Hippocampal formation (tissue), 2 donors: ENCODE measurements at places on chromosomes 5 and 9.

GRCh38 chr9:10232352-10232930 lies 380.4 kb downstream of the PTPRD start:
- DNase-seq, result no peak

- no peak for DNase-seq
Observed at GRCh38 chr9:130421802-130422276, 22.9 kb upstream of the ASS1 start.

DNA sequence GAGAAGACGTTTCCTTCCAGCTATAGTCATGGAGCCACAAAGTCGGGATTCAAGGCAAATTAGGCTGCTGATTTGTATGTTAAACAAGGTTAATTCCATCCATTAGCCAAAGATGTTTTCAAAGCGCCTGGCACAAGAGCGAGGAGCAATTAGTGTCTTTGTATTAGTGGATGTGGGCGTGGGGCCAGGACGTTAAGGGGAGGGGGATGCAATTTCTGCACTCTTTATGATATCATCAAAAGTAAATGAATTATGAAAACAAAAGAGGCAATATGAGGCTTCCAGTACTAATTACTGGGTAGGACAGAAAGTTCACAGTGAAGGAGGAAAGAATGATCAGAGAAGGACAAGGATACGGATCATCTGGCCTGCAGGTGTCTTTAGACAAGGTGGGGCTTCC lies 230.9 kb upstream of the MSX2 start:
- no peak for DNase-seq

- DNase-seq, result no peak
Observed at GRCh38 chr5:171537070-171537849, 117.8 kb downstream of the FGF18 start.

- DNase-seq, result no peak
Observed at GRCh38 chr9:110856772-110857171, 181.5 kb downstream of the LPAR1 start.

- DNase-seq, result no peak
Observed at GRCh38 chr9:128115187-128116103, 12.1 kb downstream of the PTGES2 start.

DNA sequence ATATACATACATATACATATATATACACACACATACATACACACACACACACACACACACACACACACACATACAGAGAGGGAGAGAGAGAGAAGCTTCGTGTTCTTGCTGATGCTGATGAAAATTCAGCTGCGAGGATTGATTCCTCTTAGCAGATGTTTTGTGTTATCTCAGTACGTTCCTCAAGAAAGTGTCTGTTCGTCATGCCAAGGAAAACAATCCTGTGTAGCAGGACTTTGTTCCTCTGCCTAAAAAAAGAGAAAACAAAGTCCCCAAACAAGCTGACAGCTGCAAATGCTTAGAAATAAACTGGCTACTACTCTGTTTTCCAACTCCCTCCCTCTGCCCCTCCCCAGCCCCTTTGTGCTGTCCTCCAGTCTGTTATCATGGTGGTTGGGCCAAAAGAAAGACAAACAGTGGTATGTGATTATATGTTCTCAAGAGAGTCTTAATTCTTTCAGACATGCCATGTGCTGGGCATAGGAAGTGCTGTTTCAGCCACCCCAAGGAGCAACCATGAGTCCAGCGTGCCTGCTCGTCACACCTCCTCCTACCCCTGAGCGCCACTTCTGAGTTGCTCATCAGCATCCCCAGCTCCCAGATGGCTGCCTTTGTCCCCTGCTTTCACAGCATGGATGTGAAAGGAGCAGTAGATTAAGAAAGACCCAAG lies 71.5 kb upstream of the EQTN start:
- peak; percentile 40 for DNase-seq

DNA sequence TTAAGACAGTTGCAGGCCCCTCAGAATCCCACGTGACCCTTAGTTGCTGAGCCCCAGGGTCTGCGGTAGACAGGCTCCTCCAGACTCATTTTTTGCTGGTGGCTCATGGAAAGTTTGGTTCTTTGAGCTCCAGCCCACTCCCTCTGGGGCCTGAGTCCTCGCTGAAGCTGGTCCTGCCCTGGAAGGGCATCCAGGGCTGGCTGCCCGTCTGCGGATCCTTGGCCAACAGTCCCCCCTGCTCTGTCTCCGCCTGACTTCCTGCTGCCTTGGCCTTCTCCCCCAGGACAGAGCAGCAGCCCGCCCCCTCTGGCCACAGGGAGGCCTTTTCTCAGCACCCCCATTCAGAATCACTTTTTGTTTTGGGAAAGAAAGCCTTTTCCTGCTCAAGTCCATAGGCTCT lies 24.4 kb downstream of the SLC6A7 start:
- no peak for DNase-seq

- no peak for DNase-seq
Observed at GRCh38 chr5:141951332-141951781, 6.6 kb downstream of the PCDH12 start.

- no peak for DNase-seq
Observed at GRCh38 chr5:171675511-171675910, 110.1 kb upstream of the SMIM23 start.

DNA sequence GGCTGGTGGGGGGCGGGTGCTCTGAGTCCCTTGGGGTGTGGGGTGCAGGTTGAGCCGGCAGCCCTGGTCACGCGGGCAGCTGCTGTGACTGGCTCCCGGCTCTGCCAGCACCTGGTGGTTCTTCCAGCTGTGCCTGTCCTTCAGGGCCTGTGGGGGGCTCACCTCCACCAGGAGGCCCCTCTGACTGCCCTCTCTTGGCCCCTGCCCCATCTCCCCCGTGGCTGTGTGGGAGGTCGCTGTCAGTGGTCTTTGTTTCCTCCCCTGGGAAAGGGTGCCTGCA lies 3.3 kb downstream of the RXRA start:
- DNase-seq, result no peak

- no peak for DNase-seq
Observed at GRCh38 chr5:123227216-123227615, 138.2 kb downstream of the PRDM6 start.

DNA sequence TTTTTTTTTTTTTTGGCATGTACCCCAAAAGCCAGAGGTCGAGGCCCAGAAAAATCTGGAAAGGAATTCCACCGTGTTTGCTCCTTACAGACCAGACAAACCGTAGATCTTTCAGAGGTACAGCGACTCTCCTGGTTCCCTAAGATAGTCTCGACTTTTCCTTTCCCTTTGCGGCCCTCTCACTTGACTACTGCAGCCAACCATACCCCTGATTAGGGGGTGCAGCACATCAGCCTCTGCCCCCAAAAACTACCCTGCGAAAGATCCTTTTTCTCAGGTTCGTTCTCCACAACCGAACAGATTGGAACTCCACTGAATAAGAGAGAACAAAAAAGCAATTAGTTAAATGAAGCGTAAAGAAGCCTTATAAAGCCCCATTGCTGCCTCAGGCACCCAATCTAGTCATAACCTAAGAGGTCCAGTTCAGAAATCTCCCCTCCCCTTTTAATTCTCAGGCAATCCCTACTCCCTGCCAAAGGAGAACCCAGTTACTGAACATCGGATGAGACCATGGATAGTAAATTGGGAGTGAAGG lies 379 bp upstream of the TICAM2 start:
- DNase-seq, result no peak

DNA sequence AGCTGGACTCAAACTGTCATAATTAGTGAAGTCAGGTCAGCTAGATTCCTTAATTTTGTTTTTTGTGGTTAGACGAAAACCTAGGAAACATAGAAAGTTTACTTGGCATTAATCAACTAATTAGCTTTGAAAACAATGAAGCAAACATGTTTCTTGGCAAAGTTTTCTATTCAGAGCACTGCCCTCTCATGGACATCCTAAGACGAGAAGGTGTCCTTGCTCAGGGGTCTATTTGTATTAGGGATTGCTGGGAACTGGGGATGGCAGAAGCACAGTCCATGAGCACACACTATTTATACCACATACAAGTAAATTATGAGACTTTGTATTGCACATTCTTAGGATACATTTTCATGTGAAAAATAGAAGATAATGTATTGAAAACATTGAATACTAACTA lies 49.7 kb downstream of the POC5 start:
- DNase-seq, result no peak

GRCh38 chr9:127005770-127006314 lies 91.3 kb downstream of the RALGPS1 start:
- DNase-seq, result no peak

- no peak for DNase-seq
Observed at GRCh38 chr9:114303571-114303970, 19.3 kb upstream of the ORM1 start.

DNA sequence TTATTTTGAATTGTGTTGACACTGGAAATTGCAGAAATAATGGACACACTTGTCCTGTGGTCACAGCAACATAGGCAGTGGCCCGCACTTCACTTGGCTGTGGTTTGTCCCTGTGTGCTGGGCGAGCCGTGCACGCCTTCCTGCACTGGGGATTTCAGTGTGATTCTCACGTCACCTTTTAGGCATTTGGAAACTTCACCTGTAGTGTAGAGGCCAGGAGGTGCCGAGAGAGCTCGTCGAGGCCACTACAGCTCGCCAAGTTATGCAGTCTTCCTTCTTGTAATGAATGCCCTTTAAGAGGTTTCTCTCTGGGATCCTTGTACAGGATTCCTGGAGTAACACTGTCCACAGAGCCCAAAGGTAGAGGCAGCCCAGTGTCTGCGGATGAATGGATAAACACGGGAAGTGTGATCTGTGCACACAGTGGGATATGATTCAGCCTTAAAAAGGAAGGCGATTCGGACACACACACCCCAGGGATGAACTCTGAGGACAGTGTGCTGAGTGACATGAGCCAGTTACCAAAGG lies 14.7 kb downstream of the TRAF2 start:
- DNase-seq, result no peak

GRCh38 chr5:10056228-10056760 lies 193.4 kb downstream of the ATPSCKMT start:
- DNase-seq, result no peak

- no peak for DNase-seq
Observed at GRCh38 chr9:129011761-129012181, 16.4 kb downstream of the SH3GLB2 start.

- no peak for DNase-seq
Observed at GRCh38 chr9:97478301-97478981, 23.0 kb upstream of the TMOD1 start.

DNA sequence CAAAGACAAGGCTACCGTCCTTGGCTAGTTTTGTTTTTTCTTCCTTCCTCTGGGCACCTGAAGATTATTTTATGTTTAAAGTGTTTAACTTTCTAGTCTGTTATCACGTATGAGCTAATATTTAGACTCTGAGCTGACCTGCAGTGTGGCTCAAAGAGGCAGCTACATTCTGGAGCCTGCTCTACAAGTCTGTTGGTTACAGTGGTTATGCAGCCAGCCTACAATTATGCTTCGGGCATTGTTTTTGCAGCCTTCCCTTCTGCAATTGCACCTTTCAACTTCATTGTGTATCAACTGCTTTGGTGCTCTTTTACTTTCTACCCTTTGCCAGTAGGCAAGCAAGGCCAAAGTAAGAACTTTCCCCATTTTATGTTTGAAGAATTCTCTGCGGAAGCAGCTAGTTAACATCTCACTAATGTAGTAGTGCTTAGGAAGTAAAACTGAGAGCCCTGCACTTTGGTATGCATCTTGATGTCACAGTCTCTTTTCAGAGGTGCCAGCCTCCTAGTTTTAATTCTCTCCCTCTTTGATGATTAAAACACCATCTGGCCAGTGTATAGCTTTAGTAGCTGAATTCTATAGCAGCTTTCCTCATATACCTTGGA lies 322.1 kb downstream of the FAM170A start:
- no peak for DNase-seq

DNA sequence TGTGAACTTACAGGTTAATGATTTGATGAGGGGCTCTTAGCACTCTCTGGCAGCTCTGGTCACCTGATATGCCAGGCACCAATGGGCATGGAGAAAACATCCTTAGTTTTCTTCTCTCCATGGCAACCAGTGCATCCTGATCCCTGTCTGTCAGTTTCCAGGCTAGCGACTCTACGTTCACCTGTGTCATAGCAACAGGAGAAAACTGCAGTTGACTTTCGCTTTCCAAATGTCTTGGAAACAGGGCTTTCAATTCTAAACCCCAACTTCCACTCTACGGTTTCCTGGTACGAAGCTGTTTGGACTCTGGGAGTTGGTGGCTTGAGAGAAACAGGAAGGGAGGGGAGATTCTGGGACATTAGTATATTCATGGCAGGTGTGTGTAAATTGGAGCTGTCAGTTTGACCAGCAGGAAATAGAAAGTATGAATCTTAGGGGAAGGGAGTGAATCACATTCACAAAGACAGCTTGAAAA lies 74.4 kb downstream of the SLC28A3 start:
- DNase-seq, result no peak

GRCh38 chr5:73354406-73354805 lies 94.2 kb downstream of the FOXD1 start:
- no peak for DNase-seq

DNA sequence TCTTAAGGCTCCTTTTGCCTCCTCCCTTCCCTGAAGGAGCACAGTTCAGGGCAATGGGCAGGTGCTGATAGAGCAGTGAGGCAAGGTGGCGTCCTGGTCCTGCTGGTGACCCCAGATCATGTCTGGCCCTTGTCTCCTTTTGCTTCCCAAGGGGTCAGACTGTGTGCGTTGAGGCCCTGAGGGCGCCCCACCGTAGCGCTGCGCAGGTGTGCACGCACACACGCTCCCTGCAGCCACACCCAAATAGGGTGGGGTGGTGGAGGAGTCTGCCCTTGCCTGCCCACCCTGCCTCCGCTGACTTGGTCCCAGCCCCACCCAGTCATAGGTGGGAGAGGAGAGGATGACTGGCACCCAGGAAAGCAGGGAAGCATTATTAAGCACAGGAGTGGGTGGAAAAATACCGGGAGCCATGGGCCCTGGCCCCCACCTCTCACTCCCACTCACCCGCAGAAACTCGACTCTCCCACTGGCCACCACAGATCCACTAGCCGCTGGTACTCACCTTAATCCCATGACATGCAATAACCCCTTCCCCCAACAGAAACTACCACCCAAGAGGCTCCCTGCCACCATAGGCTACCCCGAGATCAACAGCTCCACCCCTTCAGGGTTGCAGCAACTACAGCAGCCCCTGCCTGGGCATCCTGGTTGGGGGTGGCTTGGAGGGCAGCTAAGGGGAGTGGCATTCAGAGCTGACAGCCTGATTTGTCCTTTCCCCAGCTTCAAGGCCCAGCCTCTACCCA lies 16.7 kb downstream of the PDLIM4 start:
- DNase-seq, result no peak

DNA sequence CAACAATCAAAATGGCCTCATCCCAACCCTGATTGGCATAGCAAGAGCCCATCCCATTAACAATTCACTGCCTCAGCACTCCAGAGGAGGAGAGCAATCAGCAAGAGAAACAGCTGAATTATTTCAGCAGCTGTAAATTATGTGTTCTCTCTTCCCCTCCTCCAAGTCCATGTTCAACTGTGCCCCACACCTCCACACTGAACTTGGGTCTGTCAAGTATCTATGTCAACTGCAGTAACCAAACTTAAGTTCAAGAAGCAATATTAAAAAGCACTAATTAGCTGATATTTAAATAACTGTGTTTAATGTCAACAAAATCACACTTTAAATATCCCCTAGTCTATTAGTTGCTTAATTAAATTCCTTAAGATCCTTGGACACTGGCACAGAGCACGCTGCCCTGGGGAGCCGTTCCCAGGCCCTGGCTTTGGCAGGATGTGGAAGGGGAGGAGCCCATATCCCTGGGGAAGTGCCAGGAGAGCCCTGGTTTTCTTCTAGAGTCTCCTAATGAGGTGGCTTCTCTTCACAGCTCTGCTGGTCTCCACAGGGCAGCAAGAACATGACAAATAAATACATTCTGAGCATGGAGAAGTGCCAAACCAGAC lies 50.6 kb downstream of the SIL1 start:
- DNase-seq, result no peak

GRCh38 chr9:1460143-1460769 lies 410.1 kb downstream of the DMRT2 start:
- no peak for DNase-seq
